GM23338 (cell line): ENCODE measurements at places on chromosomes 2 and 18. TPM values are rescaled to one million over a fixed set of nuclear protein-coding genes. Genes with fewer than 3 reads are reported as not detected.

The TRABD2A gene
- polyA plus RNA-seq = 5.5 and 6.0 TPM in 2 replicates

The POTEJ gene
- 0.06 TPM in 1 of 2 replicates, not detected in the other for polyA plus RNA-seq

The AQP12B gene
- polyA plus RNA-seq = not detected in 2 replicates

DNA sequence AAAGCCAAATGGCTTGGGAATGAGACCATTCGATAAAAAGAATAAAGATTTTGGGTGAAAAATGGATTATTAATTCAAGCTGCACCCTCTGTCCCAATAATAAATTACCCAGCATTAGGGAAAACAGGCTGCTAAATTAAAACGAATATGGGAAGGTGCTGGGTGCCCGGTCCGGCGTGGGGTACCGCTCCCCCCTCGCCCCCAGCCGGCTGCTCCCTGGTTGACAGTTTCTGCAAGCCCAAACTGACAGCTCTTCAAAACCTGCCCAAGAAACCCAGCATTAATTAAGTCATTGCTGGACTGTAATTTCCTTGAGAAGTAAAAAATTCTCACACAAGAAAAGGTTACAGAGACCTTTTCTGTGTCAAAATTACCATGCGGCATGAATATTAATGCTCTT lies 98.6 kb downstream of the PTGR3 start:
- DNase-seq = no peak

- no peak for DNase-seq
Observed at GRCh38 chr2:4269885-4270284, 566.5 kb downstream of the DCDC2C start.

DNA sequence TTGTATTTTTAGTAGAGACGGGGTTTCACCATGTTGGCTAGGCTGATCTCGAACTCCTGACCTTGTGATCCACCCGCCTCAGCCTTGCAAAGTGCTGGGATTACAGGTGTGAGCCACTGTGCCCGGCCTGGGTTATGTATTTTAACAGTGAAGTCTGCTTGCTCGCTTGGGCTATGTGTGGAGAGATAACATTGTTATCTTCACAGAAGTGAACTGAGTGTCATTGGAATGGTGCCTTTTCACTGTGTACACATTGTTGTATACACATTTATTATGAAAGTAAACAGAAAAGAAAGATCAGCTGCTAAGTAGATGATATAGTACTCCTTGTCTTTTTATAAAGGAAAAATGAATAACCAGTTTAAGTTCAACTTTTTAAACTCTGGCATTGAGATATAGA lies 30.4 kb downstream of the RNF138 start:
- no peak for DNase-seq

The FMNL2 gene
- 14.5 and 16.5 TPM in 2 replicates for polyA plus RNA-seq

DNA sequence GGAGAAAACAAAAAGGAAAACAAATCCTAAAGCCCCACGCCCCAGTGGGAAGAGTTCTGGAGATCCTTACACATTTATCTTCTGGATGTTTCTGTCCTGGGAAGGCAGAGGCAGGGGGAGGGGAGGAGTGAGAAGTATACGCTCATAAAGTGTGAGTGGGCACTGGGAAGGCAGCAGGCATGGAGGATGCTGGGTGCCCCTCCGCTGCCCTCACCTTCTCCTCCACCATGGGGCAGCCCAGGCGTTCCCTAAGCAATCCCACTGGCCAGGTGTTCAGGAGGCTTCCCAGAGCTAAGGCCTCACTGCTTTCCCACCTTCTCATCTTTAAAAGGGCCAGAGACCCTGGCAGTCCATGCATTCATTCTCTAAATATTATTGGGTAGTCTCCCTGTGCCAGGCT lies 112.0 kb upstream of the SMAD2 start:
- no peak for DNase-seq

- no peak for DNase-seq
Observed at GRCh38 chr18:60232541-60232940, 140.0 kb downstream of the MC4R start.

GRCh38 chr2:239190361-239190760 lies 210.5 kb downstream of the HDAC4 start:
- no peak for DNase-seq

GRCh38 chr2:72583376-72583775 lies 242.5 kb downstream of the EXOC6B start:
- no peak for DNase-seq

The FAM228B gene
- polyA plus RNA-seq = 4.1 and 7.9 TPM in 2 replicates

The MYOM1 gene
- polyA plus RNA-seq = 0.21 and 0.27 TPM in 2 replicates

GRCh38 chr2:40886100-40886499 lies 434.2 kb upstream of the SLC8A1 start:
- DNase-seq = no peak

DNA sequence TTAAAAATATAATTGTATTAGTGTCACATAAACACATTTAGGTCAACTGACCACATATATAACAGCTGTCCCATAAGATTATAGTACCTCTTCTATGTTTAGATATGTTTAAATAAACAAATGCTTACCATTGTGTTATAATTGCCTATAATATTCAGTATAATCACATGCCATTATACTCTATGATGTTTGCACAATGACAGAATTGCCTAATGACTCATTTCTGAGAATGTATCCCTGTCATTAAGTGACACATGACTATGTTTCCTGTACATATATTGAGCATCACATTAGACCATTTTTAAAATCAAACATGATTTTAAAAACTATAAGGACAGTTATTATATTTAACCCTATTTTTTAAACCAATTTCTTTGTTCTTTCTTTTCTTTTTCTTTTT lies 89.8 kb downstream of the HS6ST1 start:
- DNase-seq = no peak

DNA sequence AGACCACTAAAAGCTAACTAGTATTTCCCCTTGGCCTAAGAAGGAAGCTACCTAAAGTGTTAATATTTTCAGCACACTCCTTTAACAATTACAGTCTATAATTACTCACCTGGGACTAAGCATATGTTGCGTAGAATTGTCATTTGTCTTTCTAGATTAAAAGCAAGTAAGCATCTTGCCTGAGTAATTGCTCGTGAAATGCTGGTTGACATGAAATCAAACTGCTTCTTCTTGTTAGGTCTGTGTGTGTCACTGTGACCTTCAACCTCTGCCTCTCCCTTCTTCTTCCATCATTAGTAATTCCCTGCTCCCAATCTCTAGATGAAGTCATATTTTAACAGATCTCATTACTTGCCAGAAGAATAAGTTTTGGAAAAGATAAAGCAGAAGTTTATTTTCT lies 212.2 kb downstream of the XIRP2 start:
- no peak for DNase-seq

DNA sequence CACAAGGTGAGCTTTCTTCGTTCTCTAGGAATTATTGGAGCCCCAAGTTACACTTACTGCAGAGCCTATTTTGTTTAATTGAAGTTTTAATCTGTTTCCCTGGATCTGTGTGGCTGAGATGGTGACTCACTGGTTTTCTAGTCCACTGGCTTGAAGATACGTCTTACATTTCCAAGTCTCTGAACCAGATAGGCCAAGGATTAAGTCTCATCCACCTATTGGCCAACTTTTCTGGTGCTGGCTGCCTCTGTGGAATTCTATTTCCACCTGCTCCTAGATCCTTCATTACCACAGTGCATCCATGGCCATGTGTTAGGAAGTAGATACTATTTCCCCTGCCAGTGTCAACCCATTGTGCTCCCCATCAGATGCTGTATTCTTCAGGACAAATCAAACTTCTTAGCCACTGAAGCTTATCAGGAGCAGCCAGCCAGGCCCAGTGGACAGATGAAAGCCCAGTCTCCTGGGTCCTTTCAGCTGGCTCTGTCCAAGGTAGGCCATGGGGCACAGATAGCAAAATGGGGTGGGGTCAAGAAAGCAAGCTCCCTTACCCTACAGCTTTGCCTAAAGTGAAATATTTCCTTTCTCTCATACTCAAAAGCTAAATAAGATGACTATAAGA lies 198.8 kb upstream of the TCF4 start:
- DNase-seq = no peak

DNA sequence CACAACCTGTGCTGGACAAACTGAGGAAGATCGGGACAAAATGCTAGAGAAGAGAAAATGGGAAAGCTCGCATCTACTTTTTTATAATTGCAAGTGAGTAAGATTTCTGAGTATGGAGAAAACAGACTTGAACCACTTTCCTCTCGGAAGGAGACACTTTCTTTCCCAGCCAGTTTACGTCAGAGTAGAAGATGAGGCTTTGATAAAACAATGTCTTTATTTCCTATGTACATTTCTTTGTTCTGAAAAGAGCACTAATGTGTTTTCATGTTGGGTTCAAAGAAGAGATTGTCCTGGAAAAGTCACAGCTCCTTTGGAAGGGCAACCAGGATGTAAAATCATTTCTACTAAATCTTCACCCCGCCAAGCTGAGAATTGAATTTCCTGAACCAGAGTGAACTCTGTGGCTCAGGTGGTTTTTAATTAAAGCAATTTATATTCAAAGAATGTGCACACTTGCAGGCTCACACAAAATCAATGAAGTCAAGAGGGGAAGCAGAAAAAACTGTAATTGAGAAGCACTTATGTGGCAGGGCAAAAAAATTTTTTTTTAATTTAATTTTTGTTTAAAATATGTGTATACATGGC lies 23.4 kb upstream of the ITGA6 start:
- no peak for DNase-seq
